ENCODE measurements at places on chromosomes 3 and 15.
A peak's percentile ranks its signal among the peaks of the same experiment; 100 is the strongest.

- DNase-seq, result no peak
These were observed 556 bp downstream of the PEX5L start for GRCh38 chr3:180036092-180036670.

DNA sequence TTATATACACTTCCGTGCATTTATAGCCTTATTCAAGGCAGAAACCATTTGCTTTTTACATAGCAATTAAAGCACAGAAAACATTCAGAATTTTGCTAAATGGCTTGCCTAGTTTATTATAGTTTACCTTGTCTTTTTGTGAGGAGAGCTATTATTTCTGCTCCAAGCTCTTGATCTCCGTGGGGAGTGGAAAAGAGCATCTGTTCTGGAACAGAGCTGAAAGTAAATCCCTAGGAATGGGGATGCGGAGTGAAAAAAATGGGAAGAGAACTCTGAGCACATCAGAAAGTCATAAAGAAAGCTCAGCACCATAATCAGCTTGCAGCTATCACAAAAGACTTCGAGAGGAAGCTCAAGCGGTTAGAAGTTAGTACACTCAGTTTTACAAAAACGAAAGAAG lies 1006.7 kb downstream of the ROBO2 start:
- DNase-seq, result no peak

- peak; percentile 49 for DNase-seq
These were observed 2.7 kb upstream of the ALS2CL start for GRCh38 chr3:46695962-46696894.

GRCh38 chr3:16260046-16260445 lies 4.7 kb downstream of the DPH3 start:
- DNase-seq, result no peak

GRCh38 chr3:128190501-128190900 lies 37.2 kb downstream of the EEFSEC start:
- no peak for DNase-seq

GRCh38 chr15:65576664-65577063 lies 34.3 kb downstream of the INTS14 start:
- peak; percentile 53 for DNase-seq

DNA sequence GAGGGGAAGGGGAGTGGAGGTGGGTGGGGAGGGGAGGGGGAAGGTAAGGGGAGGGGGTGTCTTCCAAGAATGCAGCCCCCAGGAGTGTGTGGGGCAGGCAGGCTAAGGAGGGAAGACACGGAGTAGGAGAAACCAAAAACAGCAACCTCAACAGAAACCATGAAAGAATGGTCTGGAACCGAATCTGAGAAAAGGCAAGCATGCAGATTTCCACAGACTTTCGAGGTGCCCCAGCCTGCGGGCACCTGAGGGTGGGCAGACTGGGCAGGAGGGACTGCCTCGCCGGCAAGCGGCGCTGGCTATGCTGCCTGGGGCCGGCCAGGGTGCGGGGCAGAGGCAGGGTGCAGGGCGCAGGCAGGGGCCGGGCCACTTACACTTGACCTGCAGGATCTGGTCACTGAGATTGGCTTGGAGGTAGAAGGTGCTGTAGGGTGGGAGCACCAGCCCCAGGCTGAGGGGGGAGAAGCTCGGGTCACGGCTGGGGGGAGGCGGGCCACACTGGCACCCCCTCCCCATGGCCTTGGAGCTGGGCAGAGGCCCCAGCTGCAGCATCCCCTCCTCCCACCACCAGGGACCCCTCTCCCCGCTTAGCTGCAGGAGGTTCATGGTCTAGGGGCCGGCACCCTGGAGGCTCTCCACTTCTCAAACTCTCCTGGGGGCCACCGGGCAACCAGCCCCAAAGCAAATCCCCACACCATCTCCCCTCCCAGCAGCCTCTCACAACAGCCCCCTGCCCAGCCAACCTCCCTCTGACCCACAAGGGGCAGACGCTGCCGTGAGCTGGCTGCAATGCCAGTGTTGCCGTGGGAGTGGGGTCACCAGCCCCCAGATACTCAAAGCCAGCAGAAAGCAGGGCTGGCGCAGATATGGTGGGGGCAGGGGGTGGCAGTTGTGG lies 15.3 kb upstream of the TMEM115 start:
- no peak for DNase-seq

GRCh38 chr3:58048301-58048700 lies 40.1 kb downstream of the FLNB start:
- DNase-seq, result no peak

DNA sequence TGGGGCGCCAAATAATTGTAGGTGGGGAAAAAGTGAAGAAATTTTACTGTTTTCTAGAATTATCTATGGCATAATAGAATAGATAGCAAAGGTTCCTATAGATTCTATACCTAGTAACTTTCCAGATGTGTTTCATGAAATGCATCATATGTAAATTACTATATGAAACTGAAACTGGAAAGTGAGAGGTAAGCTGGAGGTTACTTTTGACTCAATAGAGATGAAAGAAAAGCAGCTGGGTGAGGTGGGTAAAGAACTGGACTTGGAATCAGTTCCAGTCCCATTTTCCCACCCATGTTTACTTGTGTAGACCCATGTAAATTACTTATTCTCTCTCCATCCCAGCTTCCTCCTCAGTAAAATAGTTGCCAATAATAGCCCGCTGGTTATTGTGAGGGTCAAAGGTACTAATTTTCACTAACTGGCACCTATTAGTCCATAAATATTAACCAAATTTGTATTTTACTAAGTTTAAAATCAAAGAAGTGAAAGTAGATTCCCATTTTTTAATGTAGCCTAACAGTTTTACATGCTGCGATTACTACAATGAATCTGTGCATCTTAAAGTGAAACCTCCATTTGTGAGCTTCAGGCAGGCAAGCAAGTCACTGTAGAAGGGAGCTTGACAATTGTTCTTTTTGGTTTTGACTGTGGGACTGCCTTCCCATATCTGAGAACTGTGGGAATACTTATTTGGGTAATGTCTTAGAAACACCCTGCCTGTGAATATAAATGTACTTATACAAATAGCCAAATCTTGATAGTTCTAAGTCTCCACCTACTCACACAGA lies 312.1 kb downstream of the SLC9A9 start:
- no peak for DNase-seq

- no peak for DNase-seq
These were observed 37.5 kb downstream of the LPP start for GRCh38 chr3:188191460-188191859.

Data from AG10803 (cell line).